ENCODE measurements at places on chromosomes 2 and 18.

DNA sequence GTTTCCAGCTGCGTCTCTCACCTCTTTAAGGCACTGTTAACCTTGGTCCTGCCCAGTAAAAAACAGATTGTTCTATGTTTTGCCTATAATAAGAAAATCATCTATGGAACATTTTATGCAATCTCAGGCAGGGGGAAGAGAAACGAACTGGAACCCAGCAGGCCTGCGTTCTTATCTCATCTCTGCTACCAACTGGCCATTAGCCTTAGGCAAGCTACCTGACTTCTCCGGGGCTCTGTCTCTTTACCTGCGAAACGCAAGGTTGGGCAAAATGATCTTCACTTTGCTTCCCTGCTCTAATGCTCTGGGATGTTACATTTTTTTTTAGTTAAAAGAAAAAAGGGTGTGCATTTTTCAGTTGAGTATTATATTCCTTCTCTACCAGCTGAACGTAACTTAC is 70.5 kb upstream of the WIPF1 start:
- DNase-seq = no peak

DNA sequence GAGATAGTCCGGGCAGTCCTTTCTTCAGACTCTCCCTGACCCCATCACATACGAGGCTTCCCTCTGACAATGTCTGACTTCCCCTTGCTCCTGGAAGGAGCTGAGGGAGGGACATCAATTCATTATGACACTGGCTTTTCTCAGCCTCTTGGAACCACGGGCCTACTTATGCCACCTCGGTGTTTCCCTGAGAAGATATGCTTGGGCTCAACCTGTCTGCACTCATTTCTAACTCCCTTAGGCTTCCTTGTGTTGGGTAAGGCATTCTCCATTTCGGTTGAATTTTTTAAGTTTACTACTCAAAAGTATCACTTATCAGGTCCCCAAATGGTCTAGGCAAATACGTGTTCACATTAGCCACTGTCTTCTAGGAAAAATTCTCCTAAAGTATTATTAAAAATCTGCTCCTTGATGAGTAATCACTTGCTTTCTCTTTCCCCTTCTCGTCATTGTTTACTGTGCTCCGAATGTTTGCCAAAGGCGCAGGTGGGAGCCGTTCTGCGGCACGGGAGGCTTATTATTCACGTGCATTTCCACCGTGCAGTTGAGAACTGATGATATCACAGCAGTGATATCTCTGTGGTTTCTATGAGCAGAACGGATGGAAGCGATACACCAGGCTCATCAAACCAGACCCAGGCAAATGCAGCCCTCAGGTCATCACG is 33.1 kb downstream of the ARL4C start:
- DNase-seq = no peak

GRCh38 chr2:56505885-56506284 is 322.1 kb downstream of the CCDC85A start:
- DNase-seq = no peak

DNA sequence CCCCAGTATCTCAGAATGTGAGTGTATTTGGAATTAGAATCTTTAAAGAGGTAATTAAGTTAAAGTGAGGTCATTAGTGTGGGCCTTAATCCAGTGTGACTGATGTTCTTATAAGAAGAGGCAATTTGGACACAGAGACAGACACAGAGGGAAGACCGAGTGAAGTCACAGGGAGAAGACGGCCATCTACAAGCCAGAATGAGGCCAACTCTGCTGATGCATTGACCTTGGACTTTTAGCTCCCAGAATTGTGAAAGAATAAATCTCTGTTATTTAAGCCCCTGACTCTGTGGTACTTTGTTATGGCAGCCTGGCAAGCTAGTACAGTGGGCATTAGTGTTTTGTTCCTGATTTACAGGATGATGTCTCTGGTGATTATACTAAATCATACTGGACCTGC is 64.6 kb downstream of the LTBP1 start:
- no peak for DNase-seq

DNA sequence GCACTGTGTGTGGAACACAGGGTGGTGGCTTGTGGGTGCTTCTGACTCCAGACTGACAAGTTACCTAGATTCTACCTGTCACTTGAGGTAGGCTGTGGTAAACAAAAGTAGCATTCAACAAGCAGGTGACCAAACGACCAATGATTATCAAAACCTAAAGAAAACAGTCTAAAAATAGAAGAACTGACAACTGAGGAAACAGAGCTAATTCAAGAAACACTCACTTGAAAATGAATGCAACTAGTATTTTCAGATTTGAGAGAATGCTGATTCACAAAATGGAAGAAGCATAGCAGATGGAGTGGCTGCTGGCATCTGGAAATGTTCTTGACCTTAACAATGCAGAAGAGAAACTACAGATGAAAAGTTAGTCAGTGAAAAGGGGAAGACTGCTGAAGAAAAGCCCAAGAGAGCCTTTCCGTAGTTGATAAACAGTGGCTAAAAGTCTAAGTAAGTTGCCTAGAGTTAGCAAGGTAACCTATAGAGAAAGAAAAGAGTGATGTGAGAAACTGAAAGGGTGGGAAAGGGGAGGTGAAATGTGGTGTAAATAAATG is 170.4 kb downstream of the NCK2 start:
- DNase-seq = no peak

- DNase-seq = no peak
These were observed 261.1 kb downstream of the CNTNAP5 start for GRCh38 chr2:124286089-124286783.

DNA sequence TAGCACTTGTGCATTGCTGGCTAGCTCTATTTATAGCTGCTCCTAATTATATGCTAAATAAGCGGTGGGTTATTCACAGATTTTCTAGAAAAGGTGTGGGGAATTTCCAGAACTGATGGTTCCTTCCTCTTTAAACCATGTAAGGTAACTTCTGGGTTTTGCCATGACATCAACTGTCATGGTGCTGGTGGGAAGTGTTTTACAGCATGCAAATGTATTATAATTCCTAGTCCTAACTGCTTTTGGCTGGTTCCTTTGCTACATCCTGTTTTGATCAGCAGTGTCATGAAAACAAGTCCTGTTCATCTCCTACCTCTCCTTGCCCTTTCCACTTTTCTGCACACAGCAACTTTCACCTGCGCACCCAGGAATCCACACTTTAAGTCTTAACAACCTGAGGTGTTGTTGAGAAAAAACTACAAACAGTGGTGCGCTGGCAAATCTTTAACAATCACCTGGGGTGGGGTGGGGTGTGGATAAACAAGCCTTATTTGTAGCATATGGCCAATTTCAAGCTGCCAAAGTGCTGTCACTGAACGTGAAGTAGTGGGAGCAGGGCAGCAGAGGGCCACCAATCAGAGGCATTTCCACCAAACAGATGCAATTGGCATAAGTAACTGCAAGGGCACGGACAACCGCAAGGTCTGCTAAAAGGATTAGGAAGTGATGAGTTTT is 33.4 kb upstream of the SKOR2 start:
- no peak for DNase-seq

DNA sequence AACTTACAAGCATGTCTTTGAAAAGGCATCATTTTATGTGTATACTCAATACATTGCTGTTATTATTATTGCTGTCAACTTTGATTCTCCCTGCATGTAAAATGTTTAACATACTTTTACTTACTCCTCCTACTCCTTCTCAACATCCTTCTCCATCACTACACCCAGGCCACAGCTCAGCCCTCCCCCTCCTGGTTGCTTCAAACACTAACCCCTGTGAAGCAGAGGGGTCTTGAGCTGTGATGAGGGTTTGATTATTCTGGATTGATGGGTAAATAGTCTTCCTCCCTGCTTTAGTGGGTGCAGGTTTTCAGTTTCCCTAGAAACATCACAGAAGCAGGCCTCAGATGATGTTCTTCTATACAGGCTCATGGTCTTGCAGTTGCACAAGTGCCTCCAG is 221.0 kb downstream of the OSR1 start:
- no peak for DNase-seq

- DNase-seq = peak; percentile 29
These were observed 266.5 kb downstream of the HRH4 start for GRCh38 chr18:24726727-24727492.

DNA sequence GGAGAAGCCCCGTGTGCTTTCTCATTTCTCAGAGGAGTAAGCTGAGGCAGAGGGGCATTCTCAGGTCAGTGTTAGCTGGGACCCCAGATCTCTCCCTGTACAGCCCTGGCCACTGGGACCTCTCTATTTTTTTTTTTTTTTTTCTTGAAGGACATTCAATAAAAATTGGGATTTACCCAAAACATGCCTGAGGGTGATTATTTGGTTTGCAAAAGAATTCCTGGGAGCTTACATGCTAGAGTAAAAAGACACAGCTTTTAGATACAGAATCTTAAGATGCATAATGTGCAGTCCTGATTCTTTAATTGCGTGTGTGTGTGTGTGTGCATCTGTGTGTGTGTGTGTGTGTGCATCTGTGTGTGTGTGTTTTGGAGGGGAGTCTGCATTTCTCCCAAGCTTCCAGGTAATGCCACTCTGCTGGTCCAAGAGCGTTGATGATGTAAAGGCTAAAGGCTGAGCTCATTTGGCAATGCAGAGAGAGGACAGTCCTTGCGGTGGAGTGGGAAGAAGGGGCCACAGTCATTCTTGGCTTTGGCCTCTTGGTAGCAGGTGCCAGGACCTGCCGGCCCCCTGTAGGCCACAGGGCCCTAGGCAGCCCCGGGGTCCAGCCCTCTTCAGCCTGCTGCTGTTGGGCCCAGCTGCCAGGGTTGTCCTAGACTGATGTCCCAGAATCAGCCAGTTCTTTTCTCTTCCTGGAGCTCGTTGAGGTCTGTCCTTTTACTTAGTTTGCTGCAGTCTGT is 74.1 kb upstream of the MCFD2 start:
- no peak for DNase-seq

- DNase-seq = no peak
These were observed 549.9 kb upstream of the ACVR2A start for GRCh38 chr2:147294825-147295392.

- peak; percentile 13 for DNase-seq
These were observed 18.5 kb upstream of the EML6 start for GRCh38 chr2:54704688-54705605.

DNA sequence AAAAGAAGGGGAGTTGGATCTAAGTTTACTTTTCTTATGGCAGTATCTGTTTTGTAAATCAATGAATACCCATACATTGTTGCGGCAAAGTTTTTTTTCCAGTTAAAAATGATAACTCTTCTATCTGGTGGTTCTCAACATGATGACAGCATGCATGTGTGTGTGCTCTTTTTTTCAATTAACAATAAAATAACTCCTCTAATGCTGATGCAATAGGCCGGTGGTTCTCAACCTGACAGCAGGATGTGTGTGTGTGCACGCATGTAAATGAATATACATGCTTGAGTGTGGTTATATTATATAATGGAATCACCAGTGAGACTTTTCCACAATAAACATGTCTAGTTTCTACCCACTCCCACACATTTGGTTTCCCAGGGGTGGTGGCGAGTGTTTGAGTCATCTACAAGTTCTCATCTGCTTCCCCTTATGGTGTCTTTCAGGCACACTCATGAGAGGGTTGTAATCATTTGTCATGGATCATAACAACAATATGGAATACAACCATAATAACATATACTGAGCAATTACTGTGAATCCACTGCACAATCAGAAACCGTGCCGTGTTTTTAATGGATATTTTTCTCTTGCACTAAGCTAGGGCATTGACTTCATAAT is 31.2 kb downstream of the PARD3B start:
- no peak for DNase-seq

DNA sequence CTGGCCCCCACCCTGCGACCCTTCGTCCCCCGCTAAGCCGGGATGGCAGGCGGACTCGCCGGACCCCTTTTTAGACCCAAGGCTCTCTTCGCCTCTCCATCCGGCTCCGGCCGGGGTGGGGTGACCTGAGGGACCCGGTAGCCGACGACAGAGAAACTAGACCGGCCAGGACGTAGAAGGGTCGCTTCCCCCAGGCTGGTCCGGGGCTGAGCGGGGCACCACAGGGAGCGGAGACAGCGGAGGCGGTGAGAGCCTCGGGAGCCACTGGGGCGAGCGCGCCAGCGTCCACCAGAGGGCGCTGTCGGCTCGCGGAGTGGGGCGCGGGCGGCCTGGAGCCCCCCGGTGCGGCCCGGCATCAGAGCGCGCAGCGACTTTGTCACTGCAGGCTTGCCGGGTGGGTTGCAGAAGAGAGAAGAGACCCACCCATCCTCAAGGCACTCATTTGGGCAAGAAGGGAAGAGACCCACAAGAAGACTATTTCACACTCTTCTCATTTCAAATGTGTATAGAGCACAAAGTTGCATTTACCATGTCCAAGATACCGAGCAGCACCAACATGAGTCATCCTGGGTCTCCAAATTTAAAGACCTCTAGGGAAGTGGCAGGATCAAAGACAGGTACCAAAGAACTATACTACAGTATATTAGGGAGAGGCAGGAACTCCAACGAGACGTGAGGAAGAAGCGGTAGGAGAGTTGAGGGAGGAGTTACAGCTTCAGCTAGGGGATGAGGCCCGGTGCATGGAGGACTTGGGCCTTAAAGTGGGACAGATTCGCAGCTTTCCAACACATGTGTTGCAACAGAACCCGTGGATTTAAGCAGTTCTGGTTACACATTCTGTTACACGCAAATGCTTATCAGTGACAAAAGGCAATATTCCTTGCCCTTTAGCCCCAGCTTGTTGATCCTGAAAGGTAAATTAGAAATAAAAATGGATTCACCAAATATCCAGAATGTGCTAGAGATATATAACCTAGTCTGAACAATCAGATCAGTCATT is 7.6 kb upstream of the PRKCE start:
- peak; percentile 87 for DNase-seq

- no peak for DNase-seq
These were observed 53.1 kb upstream of the DTNB start for GRCh38 chr2:25726522-25726921.

DNA sequence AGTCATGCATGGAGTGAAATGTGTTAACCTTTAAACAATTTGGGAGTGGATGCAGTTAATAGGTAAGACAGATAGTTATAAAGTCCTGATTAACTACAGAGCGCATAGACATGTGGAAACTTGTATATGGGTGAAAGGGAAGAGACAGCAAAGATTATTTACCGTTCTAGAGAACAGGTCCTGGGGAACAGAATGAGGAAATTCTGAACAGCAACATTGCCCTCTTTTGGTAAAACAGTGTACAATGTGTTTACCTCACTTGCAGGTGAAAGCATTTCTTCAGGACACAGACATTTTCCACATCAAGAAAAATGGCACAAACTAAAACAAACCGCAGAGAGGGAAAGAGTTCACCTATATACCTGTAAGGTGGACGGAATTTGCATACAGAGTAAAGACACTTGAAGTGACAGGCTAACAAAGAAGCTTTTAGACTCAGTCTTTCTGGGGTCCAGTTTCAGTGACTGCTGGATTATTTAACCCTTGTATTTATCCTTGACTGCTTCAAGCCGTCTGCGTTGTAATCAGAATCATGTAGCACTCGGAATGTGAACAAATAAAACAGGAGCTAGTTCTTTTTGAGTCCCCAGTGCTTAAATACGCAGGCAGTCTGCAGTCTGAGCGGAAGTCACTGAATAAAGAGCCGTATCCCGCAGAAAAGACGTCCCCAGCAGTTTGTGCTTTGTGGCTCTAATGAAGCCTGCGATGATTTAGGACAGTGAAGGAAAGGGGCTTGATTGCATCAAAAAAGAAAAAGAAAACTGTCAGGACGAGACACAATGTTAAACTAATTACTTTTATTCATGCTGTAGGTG is 364.8 kb upstream of the GALNT5 start:
- DNase-seq = no peak

All from germinal center (tissue), 1 donor.